Aorta (tissue), 5 donors: ENCODE measurements at places on chromosomes 4 and X. TPM values are rescaled to one million over a fixed set of nuclear protein-coding genes. Genes with fewer than 3 reads are reported as not detected.

PCSK1N gene
- total RNA-seq = not detected

DKK2 gene
- total RNA-seq = 0.71 TPM

BBS12 gene
- total RNA-seq = 3.8 TPM

FAM9B gene
- not detected for total RNA-seq

UGT2B15 gene
- total RNA-seq = not detected

RAPGEF2 gene
- 47.6 TPM for total RNA-seq

DNA sequence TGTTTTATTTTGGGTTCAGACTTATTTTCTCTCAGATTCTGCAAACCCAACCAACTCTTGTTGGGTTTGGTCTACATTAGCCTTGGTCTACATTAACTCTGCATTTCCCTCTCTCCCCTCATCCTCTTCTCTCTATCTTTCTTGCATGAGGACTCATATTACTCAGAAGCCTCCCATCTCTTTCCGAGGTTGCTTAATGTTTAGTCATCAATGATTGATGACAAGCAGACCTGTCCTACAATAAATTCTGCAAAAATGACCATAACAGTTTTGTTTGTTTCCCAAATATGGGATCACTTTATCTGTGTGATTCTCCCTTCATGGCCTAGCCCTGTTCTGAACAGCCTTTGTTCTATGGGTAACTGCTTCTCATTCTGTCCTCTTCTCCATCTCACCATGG lies 75.2 kb downstream of the GABRB1 start:
- no peaks in the 10 kb centered on the region for H3K4me1 ChIP-seq
- no peak for DNase-seq
- no peak overlapping the region for H3K27ac ChIP-seq
- no peak overlapping the region for H3K4me3 ChIP-seq

- no peak overlapping the region for H3K4me3 ChIP-seq
- H3K4me1 ChIP-seq = peaks cover 2% of the 10 kb centered on the region
- H3K27ac ChIP-seq = no peak overlapping the region
- no peaks in the 10 kb centered on the region for H3K36me3 ChIP-seq
- no peaks in the 10 kb centered on the region for H3K27me3 ChIP-seq
- DNase-seq = no peak
Measured at GRCh38 chr4:158201322-158201721, 9.0 kb upstream of the TMEM144 start.

- H3K27me3 ChIP-seq = no peaks in the 10 kb centered on the region
- no peaks in the 10 kb centered on the region for H3K36me3 ChIP-seq
- no peak overlapping the region for H3K27ac ChIP-seq
- DNase-seq = no peak
- H3K4me3 ChIP-seq = no peak overlapping the region
Measured at GRCh38 chr4:36321176-36321575, 39.8 kb downstream of the DTHD1 start.

DNA sequence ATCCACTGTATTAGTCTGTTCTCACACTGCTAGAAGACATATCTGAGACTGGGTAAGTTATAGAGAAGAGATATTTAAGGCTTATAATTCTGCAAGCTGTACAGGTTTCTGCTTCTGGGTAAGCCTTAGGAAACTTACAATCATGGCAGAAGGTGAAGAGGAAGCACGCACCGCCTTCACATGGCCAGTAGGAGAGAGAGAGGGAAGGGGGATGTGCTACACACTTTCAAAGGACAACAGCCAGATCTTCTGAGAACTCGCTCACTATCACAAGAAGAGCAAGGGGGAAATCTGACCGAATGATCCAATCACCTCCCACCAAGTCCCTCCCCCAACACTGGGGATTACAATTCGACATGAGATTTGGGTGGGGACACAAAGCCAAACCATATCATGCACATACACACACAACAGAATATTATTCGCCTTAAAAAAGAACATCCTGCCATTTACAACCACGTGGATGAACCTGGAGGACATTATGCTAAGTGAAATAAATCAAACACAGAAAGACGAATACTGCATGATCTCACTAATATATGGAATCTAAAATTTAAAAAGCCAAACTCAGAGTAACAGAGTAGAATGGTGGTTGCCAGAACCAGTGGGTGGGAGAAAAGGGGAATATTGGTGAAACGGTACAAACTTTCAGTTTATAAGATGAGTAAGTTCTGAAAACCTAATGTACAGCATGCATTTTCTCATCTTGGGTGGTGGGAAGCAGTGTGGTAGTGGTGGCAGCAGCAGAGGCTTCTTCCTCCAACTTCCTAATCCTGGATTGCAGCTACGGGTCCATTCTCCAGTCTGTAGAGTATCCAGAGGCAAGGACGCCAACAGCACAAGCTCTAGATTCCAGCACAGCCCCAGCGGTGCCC lies 12.8 kb downstream of the FRYL start:
- H3K27me3 ChIP-seq = no peaks in the 10 kb centered on the region
- H3K4me3 ChIP-seq = no peak overlapping the region
- no peaks in the 10 kb centered on the region for H3K36me3 ChIP-seq
- DNase-seq = no peak
- H3K27ac ChIP-seq = no peak overlapping the region

- no peak for DNase-seq
- no peak overlapping the region for H3K27ac ChIP-seq
- no peak overlapping the region for H3K4me3 ChIP-seq
- H3K4me1 ChIP-seq = peaks cover 6% of the 10 kb centered on the region
Measured at GRCh38 chrX:93419642-93420041, 253.7 kb downstream of the NAP1L3 start.

DNA sequence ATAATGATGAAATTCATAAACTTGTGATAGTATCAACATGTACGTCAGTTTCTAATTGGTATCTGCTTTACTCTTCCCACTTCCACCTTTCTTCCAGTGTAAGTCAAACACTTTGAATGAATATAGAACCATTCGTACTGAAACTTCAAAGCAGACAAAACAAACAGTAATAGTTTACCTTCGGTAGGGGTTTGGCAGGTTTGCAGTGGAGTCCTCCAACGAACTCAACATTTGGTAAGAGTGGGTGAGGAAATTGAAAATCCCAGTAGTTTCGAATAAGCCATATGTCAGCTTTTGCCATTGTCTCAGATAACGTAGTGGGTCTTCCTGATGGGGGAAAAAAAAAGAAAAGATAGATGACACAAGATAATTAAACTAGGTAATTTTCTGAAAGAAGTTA lies 2.2 kb downstream of the UGT2B4 start:
- H3K4me1 ChIP-seq = no peaks in the 10 kb centered on the region
- no peak overlapping the region for H3K4me3 ChIP-seq
- no peaks in the 10 kb centered on the region for H3K36me3 ChIP-seq
- no peaks in the 10 kb centered on the region for H3K27me3 ChIP-seq

GRCh38 chrX:98501426-98501825 lies 1617.7 kb downstream of the RPA4 start:
- H3K4me3 ChIP-seq = no peak overlapping the region
- H3K27me3 ChIP-seq = no peaks in the 10 kb centered on the region
- no peak for DNase-seq
- H3K27ac ChIP-seq = no peak overlapping the region
- no peaks in the 10 kb centered on the region for H3K4me1 ChIP-seq

DNA sequence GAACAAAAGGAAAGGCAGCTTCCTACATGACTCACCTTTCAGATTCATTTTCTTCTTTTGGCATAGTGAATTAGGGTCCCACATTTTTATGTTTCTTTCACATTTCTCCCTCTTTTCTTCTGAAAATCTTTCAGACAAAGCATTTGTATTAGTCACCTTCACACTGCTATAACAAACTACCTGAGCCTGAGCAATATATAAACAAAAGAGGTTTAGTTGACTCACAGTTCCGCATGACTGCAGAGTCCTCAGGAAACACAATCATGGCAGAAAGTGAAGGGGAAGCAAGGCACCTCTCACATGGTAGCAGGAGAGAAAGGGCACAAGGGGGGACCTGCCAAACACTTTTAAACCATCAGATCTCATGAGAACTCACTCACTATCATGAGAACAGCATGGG lies 36.9 kb downstream of the MAGEA9 start:
- H3K4me3 ChIP-seq = no peak overlapping the region
- H3K27me3 ChIP-seq = no peaks in the 10 kb centered on the region
- DNase-seq = no peak
- no peaks in the 10 kb centered on the region for H3K36me3 ChIP-seq
- no peak overlapping the region for H3K27ac ChIP-seq

DNA sequence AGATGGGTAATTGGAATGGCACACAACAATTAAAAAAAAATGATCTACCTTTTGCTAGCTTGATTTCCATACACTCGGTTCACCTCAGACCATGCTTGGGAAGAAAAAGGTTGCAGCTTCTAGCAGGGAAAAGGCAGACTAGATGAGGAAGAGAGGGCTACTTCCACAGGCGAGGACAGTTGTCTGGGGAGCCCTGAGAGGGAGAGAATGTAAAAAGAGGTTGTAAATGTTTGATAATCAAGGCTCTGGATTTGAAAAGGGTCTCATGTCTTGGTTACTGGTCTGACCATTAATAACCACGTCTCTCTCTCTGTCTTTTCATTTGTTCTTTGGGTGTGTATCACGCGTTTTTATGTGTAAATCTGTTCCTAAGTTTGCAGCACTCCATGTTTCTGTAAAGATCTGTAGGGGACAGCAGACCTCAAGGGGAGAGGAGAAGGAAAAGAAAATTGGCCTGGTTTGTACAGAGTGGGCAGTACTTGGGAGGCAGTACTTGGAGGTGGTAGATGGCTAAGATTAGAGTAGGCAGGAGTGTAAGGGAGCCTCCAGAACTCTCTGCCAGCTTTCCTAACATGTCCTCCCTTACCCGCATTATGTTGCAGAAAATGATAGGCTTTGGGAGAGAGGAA lies 750 bp downstream of the ARMCX5 start:
- no peaks in the 10 kb centered on the region for H3K4me1 ChIP-seq
- peak overlapping the region; percentile 97 for H3K27ac ChIP-seq
- H3K27me3 ChIP-seq = no peaks in the 10 kb centered on the region
